ENCODE measurements at places on chromosomes 3 and 15.

DNA sequence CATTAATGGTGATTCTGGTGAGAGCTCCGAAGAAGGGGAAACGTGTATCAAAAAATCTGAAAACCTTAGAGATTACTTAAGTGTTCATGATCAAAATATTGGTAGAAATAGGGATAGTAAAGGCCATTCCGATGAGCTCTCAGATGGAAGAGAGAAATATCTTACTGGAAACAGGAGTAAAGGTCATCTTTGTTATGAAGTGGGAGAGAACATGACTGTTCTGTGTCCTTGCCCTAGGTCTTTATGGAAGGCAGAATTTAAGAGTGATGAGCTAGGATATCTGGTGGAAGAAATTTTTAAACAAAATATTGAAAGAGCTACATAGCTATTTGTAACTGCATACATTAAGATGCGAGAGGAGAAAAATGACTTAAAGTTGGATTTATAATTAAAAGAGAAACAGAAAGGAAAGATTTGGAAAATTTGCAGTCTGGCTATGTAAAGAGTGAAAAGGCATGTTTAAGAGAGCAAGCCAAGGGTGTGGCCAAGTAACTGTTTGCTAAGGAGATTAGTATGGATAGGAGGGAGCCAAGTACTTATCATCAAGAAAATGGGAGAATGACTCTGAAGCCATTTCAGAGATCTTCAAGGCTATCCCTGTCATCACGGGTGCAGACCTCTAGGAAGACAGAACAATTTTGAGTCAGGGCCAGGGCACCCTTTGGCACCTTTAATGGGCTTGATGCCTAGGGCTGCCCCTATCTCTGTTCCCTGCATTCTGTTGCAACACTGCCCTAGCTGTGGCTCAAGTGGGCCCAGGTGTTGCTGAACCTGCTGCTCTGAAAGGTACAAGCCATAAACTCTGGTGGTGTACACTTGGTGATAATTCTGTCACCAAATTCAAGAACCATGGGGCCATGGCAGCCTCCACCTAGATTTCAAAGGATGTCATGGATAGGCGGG lies 27.3 kb downstream of the SLMAP start:
- no peak for DNase-seq

GRCh38 chr3:145943952-145944351 lies 217.0 kb downstream of the PLOD2 start:
- no peak for DNase-seq

- no peak for DNase-seq
These were observed 73.3 kb upstream of the SNRK start for GRCh38 chr3:43212914-43213611.

- no peak for DNase-seq
These were observed 90.6 kb downstream of the LIPC start for GRCh38 chr15:58522391-58522790.

DNA sequence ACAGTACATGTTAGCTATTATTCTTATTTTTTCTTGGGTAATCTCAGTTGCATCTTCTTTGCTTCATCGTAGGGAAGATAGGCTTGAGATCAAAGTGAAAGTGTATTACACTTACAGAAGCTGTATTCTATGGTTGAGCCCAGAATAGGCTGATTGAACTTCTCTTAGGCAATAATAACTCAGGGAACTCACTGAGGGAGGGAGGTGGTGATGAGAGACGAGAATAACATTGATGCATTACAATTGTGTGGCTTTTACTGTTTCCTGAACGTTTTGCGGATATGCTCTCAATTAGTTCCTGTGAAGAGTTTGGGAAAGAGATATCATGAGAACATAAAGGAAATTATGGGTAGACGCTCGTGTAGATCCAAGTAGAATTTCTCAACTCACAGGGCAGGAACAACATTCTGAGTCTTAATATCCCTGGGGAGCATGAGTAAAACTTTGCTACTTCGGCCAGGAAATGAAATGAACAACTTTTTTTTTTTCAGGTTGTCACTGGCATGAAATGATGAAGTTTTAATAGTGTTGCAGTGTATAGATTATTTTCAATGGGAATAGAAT lies 302.2 kb downstream of the TUSC7 start:
- DNase-seq = no peak

All from NCI-H774 (cell line).